ENCODE measurements at places on chromosomes 6 and 20.

- no peak for DNase-seq
These were observed 30.9 kb upstream of the EDN3 start for GRCh38 chr20:59269411-59270025.

DNA sequence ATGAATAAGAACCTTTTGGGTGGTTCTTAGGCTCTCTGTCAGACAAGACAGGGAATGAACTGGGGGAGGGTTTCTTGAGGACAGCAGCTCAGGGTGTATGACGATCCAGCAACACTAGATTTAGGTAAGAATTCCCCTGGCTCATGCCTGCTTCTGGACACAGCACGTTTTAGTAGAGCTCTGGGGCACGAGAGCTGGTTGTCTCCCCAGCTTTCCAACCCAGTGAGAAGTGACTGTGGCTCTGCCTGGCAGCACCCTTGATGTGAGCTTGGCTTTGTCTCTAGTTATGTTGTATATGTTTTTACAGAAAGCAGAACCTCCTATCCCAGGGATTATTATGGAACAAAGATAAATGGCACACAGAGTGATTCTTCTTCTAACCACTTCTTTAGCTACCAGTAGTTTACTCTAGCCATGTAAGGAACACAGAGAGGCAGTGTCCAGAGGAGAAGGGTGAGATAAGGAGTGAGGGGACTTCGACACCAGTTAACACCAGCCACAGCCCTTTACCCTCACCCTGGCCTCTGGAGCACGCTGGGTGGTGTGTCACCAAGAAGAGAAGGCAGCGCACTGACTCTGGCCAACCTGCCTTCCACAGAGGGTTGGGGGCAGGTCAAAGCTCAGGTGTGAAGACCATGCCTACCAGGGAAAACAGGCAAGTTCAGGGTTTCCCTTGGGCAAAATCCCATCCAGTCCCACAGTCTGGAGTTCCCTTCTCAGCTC, 3.9 kb downstream of the APOBEC2 start:
- DNase-seq = no peak

DNA sequence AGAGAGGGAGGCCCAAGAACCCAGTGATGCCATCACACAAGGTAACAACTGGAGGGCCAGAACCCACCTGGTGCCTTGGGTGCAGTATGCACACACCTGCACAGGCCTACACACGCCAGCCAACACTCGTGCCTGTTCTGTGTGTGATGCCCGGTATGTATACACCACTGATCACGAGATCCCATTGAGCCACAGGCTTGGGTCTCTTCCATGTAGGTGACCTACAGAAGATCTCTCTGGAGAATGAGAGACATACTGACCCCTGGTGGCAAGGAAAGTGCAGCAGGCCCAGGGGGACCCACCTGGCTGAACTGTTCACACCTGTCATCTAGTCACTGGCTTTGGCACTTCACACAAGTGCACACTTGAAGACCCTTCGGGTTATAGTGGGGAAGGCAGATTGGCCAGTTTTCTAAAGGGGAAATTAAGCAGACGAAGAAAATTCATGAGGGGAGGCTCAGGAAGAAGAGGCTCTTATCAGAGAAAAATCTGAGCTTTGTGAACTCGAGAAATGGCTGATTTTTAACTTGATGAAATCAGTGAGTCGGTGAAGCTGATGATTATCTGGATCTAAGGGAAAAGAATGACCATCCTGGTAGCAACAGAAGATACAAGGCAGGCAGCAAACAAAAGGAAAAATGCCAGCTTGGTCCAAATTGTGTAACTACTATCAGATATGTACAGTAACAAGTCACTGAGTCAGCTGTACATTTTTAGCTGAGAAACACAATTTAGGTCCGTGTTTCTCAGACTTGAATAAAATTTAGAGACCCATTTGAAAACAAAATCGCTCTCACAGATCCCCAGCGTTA, 69.1 kb upstream of the PBOV1 start:
- no peak for DNase-seq

DNA sequence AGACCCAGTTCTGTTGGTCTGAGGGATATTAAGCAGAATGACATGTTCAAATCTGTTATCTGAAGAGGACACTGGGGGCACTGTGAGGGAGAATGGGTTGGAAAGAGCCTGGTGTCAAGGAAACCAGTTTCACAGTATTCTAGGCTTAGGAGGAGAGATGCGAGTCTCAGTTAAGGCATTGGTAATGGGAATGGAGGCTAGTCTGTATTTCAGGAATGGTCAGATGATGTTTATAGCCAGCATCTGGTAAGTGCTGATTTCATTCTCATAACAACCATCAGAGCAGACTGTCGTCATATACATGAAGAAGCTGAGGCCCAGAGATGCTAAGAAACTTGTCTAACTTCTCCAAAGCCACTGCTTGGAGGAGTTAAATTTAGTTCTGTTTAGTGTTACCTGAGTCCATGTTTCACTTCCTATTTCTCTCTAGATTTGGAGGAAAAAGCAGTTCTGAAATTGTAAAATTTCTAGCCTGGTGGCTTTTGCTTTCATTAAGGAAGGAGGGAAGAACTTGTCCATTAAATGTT, 242.0 kb downstream of the ARID1B start:
- DNase-seq = no peak

- no peak for DNase-seq
These were observed 76.2 kb downstream of the SLC24A3 start for GRCh38 chr20:19288636-19289035.

DNA sequence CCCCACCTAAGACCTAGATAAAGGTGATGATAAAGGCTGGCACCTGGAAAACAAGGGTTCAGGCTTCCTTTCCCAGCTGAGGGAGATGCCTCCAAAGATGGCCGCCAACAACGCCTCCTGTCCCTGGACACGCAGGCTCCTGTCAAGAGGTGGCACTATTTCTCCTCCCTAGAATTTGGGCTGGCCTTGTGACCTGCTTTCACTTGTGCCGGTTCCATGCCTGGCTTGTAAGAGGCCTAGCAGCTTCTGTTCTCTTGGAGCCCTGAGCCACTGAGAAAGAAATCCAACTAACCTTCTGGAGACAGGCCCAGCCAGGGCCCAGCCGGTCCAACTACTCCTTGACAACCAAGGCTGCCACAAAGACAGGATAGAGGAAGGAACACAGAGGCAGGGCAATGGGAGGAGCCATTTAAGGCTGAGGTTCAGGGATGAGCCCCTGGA, 60.2 kb upstream of the RALY start:
- no peak for DNase-seq
